H9 (cell line): ENCODE measurements at places on chromosomes 5 and 9. TPM values are rescaled to one million over a fixed set of nuclear protein-coding genes. Genes with fewer than 3 reads are reported as not detected.

The FAM221B gene
- total RNA-seq, result not detected in 2 replicates

The SLC23A1 gene
- total RNA-seq, result not detected in 2 replicates

The OLFML2A gene
- total RNA-seq, result 5.8 and 6.0 TPM in 2 replicates

The ENTPD8 gene
- total RNA-seq, result 0.77 and 0.90 TPM in 2 replicates

The DBH gene
- not detected in 2 replicates for total RNA-seq

The RNF183 gene
- 0.33 TPM in 1 of 2 replicates, not detected in the other for total RNA-seq

The SPINK7 gene
- not detected in 2 replicates for total RNA-seq

The CDKN2B gene
- total RNA-seq, result 0.13 and 0.48 TPM in 2 replicates

The SLC6A19 gene
- total RNA-seq, result not detected in 2 replicates

The IL5 gene
- not detected in 2 replicates for total RNA-seq

DNA sequence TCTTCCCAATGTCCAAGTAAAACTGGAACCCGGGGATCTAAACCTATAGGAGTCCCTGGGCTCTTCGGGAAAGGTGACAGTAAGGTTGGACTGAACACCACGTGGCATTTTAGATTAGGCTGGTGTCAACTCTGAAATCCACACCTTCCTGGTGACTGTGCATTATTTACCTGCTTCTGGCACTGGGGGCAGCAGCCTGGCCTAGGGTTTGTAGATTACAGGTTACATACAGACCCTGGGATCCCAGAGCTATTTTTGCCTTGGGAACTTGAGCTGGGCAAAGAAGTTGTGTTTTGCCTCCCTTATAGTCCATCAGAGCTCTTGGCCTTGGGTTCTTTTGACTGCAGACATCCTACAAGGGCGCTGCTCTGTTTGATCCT is 173.2 kb downstream of the DAB2IP start:
- H3K27ac ChIP-seq, result no peak overlapping the region
- H3K4me1 ChIP-seq, result peaks cover 2% of the 10 kb centered on the region; the same call in 1 of the 2 replicates
- H3K36me3 ChIP-seq, result no peaks in the 10 kb centered on the region
- no peaks in the 10 kb centered on the region for H3K27me3 ChIP-seq
- H3K4me3 ChIP-seq, result no peak overlapping the region
- DNase-seq, result no peak

- H3K4me1 ChIP-seq, result peaks cover 5% of the 10 kb centered on the region; the same call in 1 of the 2 replicates
- no peak overlapping the region for H3K27ac ChIP-seq
- no peaks in the 10 kb centered on the region for H3K36me3 ChIP-seq
- H3K27me3 ChIP-seq, result peaks cover 16% of the 10 kb centered on the region; the same call in 1 of the 2 replicates
Measured at GRCh38 chr5:80037366-80037765, 2.2 kb downstream of the THBS4 start.

DNA sequence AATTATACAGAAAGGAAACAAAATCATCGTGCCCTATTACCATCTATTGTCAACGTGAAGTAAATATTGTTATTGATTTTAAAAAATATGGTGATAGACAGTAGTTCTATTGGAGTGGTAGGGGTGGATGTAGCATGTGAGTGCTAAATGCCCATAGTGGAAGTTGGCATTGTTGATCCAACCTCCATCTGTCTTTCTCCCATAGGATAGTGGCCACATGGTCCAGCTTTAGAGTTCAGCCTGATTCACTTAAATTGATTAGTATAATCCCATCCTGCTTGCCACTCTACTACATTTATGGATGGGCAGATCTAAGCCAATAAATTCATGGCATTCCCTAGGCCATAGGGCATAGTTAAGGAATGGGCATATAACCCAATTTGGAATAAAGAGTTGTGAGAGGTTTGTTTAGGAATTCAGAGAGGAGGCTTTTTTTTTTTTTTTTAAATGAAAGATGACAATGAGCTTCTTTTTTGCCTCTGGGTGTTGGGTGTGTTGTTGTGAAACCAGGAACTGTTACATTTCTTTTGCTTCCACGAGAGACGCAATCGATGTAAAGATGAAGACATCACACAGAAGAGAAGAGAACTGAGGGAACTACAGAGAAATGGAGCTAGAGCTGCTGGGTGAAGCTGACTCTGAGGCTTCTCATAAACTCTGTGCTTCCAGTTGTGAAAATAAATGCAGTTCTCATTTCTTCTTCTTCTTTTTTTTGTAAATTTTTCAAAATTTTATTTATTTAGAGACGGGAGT is 12.5 kb upstream of the CHD1 start:
- no peak overlapping the region for H3K27ac ChIP-seq
- H3K4me3 ChIP-seq, result no peak overlapping the region
- H3K27me3 ChIP-seq, result no peaks in the 10 kb centered on the region
- H3K4me1 ChIP-seq, result 0 out of 2 replicates have a peak, but pooled peaks cover 5% of the 10 kb centered on the region

- H3K27me3 ChIP-seq, result no peaks in the 10 kb centered on the region
- no peaks in the 10 kb centered on the region for H3K36me3 ChIP-seq
- no peak for DNase-seq
- no peak overlapping the region for H3K4me3 ChIP-seq
Measured at GRCh38 chr9:134885001-134885678, 4.5 kb downstream of the FCN2 start.

DNA sequence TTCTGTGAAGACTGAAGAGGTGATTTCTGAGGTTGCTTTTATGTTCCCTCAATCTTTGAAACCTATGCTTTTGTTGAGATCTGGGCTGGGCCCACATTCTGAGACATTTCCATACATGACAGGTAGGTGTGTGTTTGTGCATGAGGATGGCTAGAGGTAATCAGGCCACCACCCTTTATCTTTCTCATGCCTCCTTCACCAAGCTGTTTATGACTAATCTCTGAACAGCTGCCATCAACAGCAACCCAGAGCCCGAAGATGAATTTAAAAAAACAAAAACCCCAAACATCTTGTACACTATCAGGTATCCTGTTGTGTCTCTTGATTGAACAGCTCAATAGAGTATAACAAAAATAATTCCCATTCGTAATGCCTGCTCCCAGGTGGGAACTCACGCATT is 12.6 kb upstream of the C5orf46 start:
- no peaks in the 10 kb centered on the region for H3K36me3 ChIP-seq
- no peak overlapping the region for H3K27ac ChIP-seq
- no peaks in the 10 kb centered on the region for H3K4me1 ChIP-seq
- no peak for DNase-seq
- no peak overlapping the region for H3K4me3 ChIP-seq

GRCh38 chr5:137605411-137605810 is 106.3 kb upstream of the SPOCK1 start:
- no peaks in the 10 kb centered on the region for H3K36me3 ChIP-seq
- no peak overlapping the region for H3K4me3 ChIP-seq
- H3K27me3 ChIP-seq, result no peaks in the 10 kb centered on the region
- H3K27ac ChIP-seq, result no peak overlapping the region

DNA sequence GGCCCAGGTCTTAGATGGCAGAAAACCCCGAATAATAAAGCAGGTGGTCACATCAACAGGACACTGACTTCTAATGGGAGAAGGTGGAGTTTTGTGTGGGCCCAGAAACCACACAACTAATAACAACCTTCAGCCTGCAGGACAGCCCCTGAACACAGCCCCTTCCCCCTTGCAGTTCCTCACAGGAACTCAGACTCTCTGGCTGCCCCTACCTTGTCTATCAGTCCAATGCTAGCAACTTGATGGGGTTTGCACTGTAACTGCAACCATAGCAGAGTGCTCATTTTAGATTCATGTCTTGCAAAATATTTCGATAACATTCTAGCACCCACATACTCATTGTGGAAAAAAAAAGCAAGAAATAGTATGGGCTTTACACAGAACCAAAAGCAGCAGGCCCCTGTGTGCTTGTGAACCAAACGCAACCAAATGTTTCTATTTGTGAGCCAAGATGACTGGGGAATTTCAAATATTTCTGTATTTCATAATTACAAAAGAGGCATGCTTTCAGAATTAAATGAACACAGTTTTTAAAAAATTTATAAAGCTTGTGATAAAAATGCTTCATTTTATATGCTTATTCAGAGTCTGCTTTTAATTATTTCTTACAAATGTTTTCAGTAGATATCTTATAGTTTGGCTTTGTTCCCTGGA is 62.7 kb upstream of the PDE4D start:
- H3K27me3 ChIP-seq, result no peaks in the 10 kb centered on the region
- H3K4me3 ChIP-seq, result no peak overlapping the region
- no peak for DNase-seq
- H3K4me1 ChIP-seq, result no peaks in the 10 kb centered on the region
- no peak overlapping the region for H3K27ac ChIP-seq

DNA sequence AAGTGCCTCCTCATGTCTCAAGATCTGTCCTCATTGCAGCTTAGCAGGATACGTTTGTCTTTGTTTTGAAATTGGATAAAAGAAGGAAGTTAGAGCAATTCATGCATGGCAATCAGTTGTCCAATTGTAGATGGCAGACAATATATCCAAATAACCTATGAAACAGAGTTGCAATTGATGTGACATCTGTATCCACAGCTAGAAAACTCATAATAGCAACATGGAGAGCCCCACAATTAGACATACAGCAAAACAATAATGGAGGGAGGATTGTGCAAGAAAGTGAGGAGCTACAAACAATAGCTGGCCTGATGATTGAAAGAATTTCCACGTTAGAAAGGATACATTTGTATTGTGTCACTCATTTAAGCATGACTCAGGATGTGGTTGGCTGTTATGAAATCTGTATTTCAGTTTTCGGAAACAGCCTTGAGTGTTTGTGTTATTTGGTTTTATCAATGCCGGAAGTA is 132.0 kb downstream of the FAM174A start:
- H3K4me3 ChIP-seq, result no peak overlapping the region
- no peaks in the 10 kb centered on the region; the same call in 1 of the 2 replicates for H3K4me1 ChIP-seq
- no peak overlapping the region for H3K27ac ChIP-seq
- no peaks in the 10 kb centered on the region for H3K36me3 ChIP-seq
- H3K27me3 ChIP-seq, result no peaks in the 10 kb centered on the region
- no peak for DNase-seq

GRCh38 chr9:119701651-119702050 is 332.4 kb upstream of the BRINP1 start:
- no peaks in the 10 kb centered on the region for H3K4me1 ChIP-seq
- DNase-seq, result no peak
- H3K36me3 ChIP-seq, result no peaks in the 10 kb centered on the region
- no peaks in the 10 kb centered on the region for H3K27me3 ChIP-seq
- H3K4me3 ChIP-seq, result no peak overlapping the region
- H3K27ac ChIP-seq, result no peak overlapping the region

GRCh38 chr5:37370550-37370863 is 399 bp downstream of the NUP155 start:
- peak overlapping the region; percentile 6 for H3K27ac ChIP-seq
- H3K4me3 ChIP-seq, result peak overlapping the region; percentile 98
- H3K27me3 ChIP-seq, result no peaks in the 10 kb centered on the region
- H3K4me1 ChIP-seq, result no peaks in the 10 kb centered on the region

- DNase-seq, result no peak
- no peak overlapping the region for H3K27ac ChIP-seq
- no peaks in the 10 kb centered on the region for H3K36me3 ChIP-seq
Measured at GRCh38 chr5:169201597-169201996, 99.3 kb downstream of the SLIT3 start.

DNA sequence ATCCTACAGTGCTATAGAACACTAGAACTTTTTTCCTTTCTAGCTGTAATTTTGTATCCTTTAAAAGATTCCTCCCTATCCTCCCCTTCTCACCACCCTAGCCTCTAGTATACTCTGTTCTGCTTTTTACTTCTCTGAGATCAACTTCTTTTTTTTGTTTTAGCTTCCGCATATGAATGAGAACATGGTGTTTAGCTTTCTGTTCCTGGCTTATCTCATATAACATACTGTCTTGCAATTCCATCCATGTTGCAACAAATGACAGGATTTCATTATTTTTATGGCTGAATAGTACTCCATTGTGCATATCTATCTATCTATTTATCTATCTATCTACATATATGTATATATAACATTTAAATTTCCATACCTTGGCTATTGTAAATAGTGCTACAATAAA is 126.0 kb upstream of the MAN2A1 start:
- no peak overlapping the region for H3K27ac ChIP-seq
- H3K27me3 ChIP-seq, result no peaks in the 10 kb centered on the region
- DNase-seq, result no peak
- H3K4me3 ChIP-seq, result no peak overlapping the region
- H3K4me1 ChIP-seq, result no peaks in the 10 kb centered on the region

- H3K27me3 ChIP-seq, result no peaks in the 10 kb centered on the region
- peaks cover 5% of the 10 kb centered on the region for H3K36me3 ChIP-seq
- no peak for DNase-seq
- no peak overlapping the region for H3K4me3 ChIP-seq
- H3K4me1 ChIP-seq, result peaks cover 3% of the 10 kb centered on the region; the same call in 1 of the 2 replicates
- H3K27ac ChIP-seq, result no peak overlapping the region
Measured at GRCh38 chr9:99126312-99126711, 21.4 kb downstream of the TGFBR1 start.

GRCh38 chr9:97502984-97503861 is 1.8 kb downstream of the TMOD1 start:
- H3K4me1 ChIP-seq, result no peaks in the 10 kb centered on the region; the same call in 1 of the 2 replicates
- H3K36me3 ChIP-seq, result no peaks in the 10 kb centered on the region
- peaks cover 45% of the 10 kb centered on the region for H3K27me3 ChIP-seq
- peak overlapping the region; percentile 88 for H3K4me3 ChIP-seq
- DNase-seq, result peak; percentile 42

DNA sequence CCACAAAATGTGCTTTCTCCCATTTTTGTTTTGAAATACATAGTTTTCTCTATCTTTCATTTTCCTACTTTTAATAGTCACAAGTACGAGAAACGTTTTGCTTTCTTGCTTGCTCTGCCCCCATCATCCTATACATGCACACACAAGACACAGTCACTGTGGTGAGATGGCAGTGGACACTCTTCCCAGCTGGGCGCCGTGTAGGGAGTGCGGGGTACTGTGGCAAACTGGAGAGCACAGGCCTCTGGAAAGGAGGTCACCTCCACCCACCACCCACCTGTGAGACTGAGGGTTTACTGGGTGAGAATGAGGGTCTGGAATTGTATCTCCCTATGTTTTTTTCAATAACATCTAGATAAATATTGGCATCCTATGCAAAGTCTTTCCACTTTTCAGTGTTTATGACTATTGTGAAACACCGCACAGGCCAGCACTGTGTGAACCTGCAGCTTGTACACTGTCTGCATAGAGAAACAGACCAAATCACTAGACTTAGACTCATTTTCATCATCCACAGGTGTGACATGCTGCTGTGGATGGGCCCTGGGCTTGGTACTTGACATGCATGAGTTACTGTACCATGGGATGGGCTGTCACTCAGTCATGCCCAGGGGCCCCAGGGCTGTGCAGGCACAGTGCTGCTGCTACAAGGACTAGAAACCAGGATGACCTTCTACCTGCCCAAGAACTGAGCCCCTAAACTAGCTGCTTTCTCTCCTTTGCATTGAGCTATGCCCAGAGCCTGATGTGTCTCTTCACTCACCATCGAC is 118.1 kb upstream of the LMX1B start:
- DNase-seq, result no peak
- H3K36me3 ChIP-seq, result no peaks in the 10 kb centered on the region
- no peaks in the 10 kb centered on the region for H3K4me1 ChIP-seq
- no peak overlapping the region for H3K4me3 ChIP-seq
- no peaks in the 10 kb centered on the region for H3K27me3 ChIP-seq

GRCh38 chr5:116062352-116062751 is 22.5 kb upstream of the COMMD10 start:
- H3K27ac ChIP-seq, result no peak overlapping the region
- DNase-seq, result no peak
- H3K4me3 ChIP-seq, result no peak overlapping the region
- no peaks in the 10 kb centered on the region for H3K27me3 ChIP-seq
- no peaks in the 10 kb centered on the region for H3K36me3 ChIP-seq
- no peaks in the 10 kb centered on the region for H3K4me1 ChIP-seq
